Fibroblast of mammary gland (primary cell): ENCODE measurements at places on chromosomes 3 and 15.

- no peak for DNase-seq
Measured at GRCh38 chr15:67033012-67033411, 32.4 kb upstream of the SMAD3 start.

DNA sequence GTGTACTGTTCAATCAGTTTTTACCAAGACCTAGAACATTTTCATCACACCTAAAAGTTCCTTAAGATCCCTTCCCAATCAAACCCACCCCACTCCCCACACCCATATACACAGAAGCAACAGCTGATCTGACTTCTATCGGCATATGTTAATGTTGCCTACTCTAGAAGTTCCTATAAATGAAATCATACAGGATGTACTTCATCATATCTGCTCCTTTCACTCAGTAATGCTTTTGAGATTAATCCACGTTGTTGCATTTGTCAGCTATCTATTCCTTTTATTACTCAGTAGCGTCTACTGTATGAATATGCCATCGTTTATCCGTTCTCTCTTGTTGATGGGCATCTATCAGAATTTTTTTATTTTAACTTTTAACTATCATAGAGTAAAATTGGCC is 14.3 kb upstream of the FILIP1L start:
- no peak for DNase-seq

DNA sequence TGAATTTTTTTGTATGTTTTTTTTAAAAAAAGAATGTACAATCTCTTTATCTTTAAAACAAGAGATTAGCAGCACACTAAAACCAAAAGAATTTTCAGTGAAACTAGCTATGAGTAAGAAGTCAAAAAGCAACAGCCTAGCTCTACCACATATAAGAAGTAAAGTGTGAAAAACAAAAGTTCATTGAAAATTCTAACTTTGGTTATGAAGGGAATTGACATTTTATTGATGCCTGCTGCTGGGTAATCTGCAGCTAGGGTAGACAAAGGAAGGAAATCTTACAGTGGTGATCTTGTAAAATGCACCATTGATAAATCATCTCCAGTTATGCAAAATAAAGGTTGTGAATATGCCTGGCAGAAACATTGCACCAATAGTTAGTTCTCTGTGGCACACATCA is 37.8 kb upstream of the FOXB1 start:
- no peak for DNase-seq

DNA sequence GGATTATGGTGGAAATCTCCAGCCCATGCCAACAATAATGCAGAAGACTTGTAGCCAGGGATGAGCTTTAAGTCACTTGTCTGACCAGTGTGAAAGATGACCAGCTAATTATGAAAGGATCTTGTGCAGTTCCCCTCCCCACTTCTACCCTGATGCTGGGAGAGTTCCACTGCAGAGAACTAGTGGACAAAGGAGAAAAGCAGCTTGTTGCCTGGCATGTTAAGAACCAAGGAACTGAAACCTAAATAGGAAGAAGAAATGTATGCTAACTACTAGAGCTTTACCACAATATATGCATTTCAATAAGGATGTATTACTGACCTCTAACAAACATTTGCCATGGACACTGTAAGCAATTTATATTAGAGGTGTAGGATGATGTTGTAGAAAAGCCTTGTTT is 52.2 kb upstream of the CSTA start:
- DNase-seq = no peak

- peak; percentile 3 for DNase-seq
Measured at GRCh38 chr3:165444745-165445144, 248.6 kb upstream of the SLITRK3 start.

DNA sequence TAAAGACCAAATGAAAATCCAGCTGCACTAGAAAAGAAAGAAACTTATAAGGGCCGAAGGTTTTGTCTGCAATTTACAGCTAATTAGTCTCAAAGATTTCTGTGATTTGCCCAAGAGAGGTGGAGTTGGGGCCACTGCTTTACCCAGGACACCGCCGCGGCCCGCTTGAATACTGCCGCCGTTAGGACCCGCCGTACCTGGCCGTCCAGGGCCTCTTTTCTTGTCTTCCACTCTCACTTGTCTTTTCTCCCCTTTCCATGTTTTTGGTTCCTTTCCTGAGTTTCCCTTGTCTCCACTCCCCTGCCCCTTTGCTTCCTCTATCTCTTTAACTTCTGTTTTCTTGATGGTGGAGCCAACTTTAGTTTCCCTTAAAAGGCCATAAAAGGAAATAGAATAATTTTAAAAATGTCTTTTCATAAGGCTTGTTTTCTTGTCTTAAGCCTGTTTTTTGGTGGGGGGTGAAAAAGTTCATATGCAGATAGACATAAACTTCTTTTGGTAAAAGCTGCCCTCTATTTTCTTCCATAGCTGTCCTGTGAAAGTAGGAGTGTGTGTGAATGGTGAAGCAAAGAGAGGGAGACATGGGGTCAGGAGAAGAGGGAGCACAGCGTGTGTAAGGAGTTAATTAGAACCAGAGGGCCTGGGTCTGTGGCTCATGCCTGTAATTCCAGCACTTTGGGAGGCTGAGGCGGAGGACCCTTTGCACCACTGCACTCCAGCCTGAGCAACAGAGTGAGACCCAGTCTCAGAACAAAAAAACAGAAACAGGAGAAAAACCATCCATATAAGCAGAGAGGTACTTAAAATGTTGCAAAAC is 16.0 kb upstream of the CCNL1 start:
- DNase-seq = peak; percentile 70

DNA sequence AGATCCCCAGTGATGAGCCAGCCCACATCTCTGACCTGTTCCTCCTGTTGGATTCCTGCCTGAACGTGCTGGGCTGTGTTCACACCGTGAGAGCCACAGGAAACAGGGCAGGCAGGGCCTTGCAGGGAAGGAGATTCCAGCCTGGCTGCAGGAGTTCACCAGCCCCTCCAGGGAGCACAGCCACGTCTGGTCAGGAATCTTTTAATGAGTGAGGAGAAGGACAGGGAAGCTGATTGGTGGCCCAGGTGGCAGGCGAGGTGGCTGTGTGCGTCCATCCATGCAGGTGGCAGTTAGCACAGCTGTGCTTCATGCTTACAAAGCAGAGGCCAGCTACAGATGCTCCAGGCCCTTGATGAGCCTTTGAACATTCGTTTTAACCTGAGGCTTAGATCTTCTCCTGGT is 10.5 kb downstream of the LRRK1 start:
- DNase-seq = no peak

- DNase-seq = peak; percentile 68
Measured at GRCh38 chr3:111080413-111080812, 8.8 kb downstream of the NECTIN3 start.

DNA sequence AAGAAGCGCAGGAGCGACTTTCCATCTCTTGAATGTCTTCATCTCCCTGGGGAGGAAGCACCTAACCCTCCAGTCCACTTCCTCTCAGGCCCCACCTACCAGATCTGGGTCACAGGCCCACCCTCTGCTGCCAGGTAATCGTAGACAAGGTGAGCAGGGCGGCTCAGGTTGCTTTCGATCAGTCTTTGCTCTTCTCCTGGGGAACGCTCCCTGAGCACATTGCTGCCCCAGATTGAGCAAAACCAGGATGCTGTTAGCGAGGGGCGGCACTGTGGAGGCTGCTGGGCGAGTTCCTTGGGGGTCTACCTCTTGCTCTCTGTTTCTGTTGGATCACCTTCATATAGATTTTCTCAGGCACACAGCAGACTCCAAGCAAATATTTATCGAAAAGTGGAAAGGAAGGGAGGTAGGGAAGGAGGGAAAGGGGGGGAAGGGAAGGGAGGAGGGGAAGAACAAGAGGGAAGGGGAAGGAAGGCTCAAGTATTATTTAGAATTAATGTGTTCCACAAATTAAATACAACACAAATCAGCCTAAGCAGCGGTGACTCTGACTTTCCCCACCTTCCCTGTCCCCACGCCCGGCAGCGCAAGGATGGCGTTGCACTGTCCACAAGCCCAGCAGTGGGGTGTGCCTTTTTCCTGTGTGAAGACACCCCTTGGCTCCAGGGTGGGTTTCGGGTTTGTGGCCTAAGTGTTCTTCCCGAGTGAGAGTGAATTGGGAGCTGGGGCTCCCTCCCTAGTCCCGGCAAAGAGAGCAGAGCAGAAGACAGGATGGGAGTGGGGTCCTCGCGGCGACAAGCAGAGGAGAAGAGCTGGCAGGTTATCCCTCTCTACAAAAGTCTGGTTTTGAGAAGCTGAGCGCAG is 6.1 kb upstream of the PCSK6 start:
- DNase-seq = no peak

GRCh38 chr15:86903642-86904421 is 824.2 kb downstream of the AGBL1 start:
- no peak for DNase-seq

- no peak for DNase-seq
Measured at GRCh38 chr15:74403991-74404563, 29.7 kb downstream of the SEMA7A start.

GRCh38 chr3:69324362-69325025 is 61.4 kb downstream of the FRMD4B start:
- no peak for DNase-seq

GRCh38 chr3:132542577-132542976 is 54.5 kb upstream of the ACKR4 start:
- no peak for DNase-seq

- DNase-seq = no peak
Measured at GRCh38 chr3:197368330-197368729, 69.9 kb upstream of the DLG1 start.

DNA sequence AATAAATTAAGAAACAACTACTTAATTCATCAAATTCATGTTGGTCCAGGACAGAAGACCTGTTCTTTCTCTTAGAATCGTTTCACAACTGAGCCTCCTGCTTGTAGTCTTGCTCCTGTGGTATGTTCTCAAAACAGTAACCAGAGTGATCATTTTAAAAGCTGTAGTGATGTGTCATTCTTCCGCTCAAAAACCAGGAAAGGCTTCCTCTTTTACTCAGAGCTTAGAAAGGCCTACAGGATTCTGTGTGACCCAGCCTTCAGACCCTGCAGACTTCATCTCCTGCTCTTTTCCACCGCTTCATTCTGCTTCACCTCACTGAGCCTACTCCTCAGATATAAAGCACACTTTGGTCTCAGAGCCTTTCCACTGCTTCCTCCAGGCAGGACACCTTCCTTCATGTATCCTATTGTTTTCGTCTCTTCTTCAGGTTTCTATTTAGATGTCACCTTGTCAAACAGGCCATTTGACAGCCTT is 22.7 kb downstream of the ST6GAL1 start:
- DNase-seq = no peak

DNA sequence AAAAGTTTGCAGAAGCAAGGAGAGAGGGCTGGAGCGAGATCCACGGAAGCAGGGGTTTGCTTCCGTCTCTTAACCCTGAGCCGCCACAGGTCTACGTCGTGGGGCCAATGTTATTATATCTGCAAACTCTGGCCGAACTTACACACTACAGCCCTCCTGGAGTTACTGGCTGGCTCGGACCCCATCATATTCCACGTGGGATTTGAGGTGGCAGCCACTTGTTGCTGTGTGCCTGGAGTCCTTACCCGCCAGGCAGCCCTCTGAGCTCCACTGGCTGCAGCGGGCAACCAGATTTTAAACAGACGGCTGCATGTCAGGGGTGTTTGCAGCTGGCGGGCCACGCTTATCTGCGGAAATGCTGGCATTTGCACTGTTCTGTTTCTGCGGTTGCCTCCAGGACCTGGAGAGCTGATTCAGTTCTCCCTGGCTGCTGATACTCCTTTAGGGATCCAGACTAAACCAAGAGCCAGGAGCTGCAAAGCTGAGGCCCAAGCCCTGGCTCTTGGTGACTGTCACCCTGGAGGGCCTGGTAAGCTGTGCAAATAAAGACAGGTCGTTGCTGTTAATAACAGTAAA is 34.7 kb downstream of the TM2D3 start:
- DNase-seq = no peak

GRCh38 chr15:50353251-50353974 is 1.6 kb downstream of the GABPB1 start:
- DNase-seq = peak; percentile 97

- DNase-seq = no peak
Measured at GRCh38 chr3:155418407-155418806, 124.9 kb upstream of the STRIT1 start.

DNA sequence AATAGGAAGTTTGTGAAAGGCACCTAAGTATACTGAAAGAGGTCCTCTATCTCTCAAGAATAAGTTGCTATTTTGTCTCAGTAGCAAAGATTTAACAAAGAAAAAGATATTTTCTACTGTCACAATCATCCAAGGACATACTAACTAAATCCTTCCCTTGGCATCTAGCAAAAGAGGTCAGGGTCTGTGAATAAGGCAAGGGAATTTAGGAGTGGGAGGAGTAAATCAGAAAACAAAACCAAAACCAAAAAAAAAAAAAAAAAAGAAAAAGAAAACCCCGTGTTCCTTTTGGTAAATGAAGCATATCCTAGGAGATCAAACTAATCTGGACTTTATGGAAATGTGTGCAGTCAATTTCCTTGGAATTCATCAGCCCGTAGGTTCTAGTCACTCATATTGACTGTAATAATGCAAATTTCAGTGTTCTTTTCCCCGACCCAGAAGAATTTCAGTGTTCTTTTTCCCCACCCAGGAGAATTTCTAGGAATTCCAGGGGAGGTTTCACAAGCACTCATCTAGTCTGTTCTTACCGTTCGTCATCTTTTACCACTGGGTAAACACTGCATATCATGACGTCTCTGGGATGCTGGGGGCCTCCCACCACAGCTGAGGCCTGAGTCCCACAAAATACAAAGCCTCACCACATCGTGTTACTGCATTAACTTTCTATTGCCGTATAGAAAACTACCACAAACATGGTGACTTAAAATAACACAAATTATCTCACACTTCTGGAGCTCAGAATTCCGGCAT is 113.8 kb upstream of the CCDC54 start:
- peak; percentile 83 for DNase-seq

GRCh38 chr3:14490831-14491230 is 49.3 kb downstream of the GRIP2 start:
- DNase-seq = peak; percentile 18

GRCh38 chr3:87796843-87797185 is 262.0 kb downstream of the CGGBP1 start:
- DNase-seq = no peak

DNA sequence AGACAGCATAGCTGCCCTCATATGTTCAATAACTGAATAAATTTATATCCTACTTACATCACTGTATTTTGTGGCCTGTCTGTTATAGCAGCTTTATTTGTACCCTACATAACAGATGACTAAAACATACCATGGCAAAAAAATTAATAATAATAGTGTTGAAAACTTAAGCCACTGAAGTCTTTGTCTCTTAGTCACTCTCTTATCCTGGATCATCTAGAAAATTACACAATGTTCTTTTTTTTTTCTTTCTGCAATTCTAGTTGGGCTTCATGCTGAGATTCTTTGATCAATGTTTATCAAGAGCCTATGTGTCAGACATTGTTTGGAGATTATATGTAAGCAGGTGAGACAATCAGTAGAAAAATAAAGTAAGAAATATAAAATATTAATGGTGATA is 519.3 kb upstream of the ARPP21 start:
- DNase-seq = no peak
